ENCODE measurements at places on chromosomes 5 and 9. TPM values are rescaled to one million over a fixed set of nuclear protein-coding genes. Genes with fewer than 3 reads are reported as not detected.

The SLC25A2 gene
- 0.67 TPM for total RNA-seq

DNA sequence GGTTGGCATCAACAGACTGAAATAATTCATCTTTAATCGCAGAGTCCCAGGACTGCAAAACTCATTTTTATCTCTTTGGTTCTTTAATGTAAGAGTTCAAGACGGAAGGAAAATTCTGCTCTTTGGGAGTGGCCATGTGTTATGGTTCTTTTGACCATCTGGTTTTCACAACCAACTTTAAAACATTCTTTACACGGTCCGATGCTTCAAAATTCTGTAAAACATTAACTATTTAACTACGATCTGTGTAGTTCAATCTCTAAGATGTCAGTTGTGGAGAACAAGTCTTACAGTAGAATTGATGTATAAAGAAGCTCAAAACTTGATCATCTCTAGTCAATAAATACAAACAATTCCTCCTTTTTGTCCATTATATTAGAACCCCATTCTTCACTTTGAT is 83.0 kb downstream of the CMYA5 start:
- DNase-seq, result no peak

- peak; percentile 93 for DNase-seq
Measured at GRCh38 chr5:16492398-16493140, 27.0 kb upstream of the ZNF622 start.

The OR2S2 gene
- total RNA-seq, result not detected

DNA sequence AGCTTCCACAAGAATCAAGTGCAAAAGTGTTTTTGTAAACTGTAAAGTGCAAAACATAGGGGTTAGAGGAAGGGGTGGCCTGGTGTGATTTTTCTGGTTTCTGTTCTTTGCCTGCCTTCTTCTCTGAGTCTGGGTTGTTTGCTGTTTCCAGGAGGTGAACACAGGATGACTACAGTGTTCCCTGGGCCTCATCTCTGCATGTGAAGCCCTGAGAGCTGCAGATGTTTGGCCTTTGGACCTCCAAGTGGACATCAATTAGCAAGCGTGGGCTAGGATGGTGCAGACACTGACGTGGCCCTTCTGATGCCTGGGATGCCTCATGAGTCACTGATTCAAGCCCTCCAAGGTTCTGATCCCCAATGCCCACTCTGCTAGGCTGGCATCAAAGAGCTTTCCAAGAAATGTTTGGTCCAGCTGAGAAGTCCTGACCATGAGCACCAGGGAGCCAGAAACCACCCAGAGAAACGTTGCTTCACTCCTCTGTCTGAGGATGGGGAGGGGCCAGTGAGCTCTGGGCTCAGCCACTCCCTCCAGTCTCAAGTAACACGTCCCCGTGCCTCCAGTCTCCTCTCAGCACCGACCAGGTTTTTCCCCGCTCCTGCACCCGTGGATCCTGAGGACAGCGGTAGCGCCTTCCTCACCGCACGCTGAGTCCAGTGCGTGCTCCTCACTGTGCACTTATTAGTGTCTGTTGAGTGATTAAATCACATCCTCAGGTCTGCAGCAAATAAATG is 7.6 kb downstream of the IL9 start:
- DNase-seq, result no peak

The STKLD1 gene
- total RNA-seq, result 7.0 TPM

GRCh38 chr9:92177591-92177990 is 62.4 kb upstream of the SPTLC1 start:
- no peak for DNase-seq

GRCh38 chr9:99109522-99109921 is 4.6 kb downstream of the TGFBR1 start:
- DNase-seq, result no peak

The OR1J2 gene
- not detected for total RNA-seq

- no peak for DNase-seq
Measured at GRCh38 chr5:3004361-3005080, 253.0 kb upstream of the IRX2 start.

DNA sequence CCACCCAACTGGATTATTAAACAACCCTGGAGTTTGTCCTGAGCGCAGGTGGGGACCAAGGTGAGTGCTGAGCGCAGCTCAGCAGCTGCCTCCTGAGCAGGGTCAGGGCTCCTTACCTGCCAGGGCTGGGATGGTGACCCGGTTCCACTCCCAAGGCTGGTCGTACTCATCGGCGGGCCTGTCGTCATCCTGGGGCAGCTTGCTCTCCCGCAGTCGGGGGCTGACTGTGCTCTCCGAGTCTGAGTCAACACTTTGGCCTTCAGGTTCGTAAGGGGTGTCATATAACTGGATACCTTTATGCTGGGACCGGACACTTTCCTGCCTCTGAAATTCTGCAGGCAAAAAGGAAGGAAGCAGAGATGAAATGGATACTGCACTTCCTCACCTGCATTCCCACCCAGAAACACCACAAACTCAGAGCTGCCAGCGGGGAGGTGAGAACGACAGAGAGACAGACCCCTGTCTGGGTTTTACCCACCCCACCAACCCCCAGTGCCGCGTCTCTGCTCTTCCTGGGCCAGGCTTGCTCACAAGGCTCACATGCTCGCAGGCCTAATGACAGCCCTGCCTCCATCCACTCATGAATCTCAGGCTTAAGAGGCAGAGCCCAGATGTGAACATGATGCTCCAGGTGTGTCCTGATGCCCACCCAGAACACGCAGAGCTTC is 70.7 kb upstream of the SLC25A51 start:
- DNase-seq, result no peak

The TICAM2 gene
- 0.39 TPM for total RNA-seq

DNA sequence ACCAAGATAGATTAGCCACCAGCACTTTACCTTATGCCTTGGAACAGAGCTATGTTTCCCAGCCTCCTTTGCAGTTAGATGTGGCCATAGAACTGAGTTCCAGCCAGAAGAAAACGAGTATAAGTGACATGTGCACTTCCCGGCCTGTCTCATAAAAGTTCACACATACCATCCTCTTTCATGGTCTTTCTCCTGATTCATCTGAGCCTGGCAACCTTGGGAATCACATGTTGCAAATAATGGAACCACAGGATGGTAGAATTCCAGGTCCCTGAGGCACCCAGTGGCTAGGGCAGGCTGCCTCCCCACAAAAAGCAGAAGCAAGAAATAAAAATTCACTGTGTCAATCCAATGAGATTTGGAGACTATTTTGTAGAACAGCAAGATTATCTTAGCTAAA is 128.1 kb downstream of the PDE4D start:
- no peak for DNase-seq

DNA sequence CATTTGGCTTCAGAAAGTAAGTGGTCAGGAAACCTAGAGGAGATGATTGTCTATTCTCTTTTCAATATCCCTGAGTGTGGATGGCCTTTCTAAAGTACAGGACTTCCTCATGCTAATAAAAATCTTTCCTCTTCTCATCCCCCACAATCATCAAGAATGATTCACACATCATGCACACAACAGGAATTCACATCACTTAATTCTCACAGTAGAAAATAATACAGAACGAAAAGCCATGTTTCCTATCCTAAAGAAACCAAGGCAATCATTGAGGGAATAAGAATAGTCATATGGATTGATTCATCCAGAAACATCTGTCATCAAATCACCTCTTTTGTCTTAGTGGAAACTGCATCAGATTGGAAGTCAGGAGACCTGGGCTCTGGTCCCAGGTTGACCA is 203.1 kb upstream of the PIK3R1 start:
- DNase-seq, result no peak

The COL5A1 gene
- 12.8 TPM for total RNA-seq

DNA sequence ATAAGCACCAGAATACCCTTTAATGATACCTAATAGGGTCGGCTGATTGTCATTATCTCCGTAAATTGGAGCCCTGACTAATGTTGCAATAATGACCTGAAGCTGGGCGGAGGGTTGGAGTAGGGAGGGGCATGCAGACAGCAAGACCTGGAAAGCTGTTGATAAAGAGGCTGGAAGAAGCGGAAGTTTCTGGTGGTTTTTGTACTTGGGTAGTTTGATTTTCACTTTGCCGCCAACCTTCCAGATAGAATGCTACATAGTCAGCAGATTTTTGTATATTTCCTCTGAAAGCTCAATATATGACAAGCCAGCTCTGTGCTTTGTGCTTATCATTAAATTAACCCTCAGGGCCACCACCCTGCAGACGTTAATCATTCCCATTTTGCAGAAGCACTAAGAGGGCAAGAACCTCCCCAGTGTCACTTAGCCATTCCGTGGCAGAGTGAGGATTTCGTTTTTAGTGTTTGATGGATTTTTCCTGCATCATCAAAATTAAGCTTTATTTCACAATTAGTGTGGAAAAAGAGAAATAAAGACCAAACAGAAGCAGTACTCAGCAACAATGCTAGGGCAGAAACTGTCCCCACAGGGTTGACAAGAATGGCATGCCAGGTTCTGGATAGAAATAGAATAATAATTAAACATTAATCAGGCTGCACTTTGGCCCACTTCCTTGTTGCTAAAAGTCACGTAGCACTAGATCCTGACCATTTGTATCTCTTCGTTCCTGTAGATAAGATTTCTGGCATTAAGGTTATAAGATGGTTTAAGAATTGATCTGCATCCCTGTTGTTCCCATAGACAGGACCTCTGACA is 34.7 kb downstream of the DIRAS2 start:
- no peak for DNase-seq

DNA sequence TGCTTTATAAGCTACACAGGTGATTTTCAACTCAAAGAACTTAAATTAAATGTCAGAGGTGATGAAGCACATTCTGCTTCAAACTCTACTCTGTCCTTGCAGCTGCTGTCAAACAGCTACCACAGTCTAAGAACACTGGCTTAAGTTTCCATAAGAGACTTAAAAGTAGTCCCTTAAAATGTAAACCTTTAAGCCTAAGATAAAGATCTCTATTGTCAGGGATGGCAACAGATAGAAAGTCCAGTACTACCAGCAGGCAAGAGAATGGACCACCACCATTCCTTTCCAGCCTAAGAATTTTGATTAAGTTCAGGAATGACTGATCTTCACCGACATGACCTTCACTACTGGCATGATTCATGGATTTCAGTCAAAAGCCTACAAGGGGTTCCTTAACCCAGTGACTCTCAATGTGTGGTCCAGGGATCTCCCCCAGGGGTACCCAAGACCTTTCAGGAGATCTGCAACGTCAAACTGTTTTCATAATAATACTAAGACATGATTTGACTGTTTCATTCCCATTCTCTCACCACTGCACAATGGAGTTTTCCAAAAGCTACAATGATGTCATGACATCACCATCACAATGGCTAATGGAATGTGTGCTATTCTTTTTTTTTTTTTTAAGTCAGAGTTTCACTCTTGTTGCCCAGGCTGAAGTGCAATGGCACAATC is 41.1 kb upstream of the PLPP6 start:
- DNase-seq, result no peak

The FBLL1 gene
- total RNA-seq, result 0.36 TPM

- no peak for DNase-seq
Measured at GRCh38 chr9:114383521-114384231, 4.1 kb downstream of the AKNA start.

The CCL28 gene
- total RNA-seq, result 11.6 TPM

The ADGRD2 gene
- total RNA-seq, result 0.49 TPM

The PPP1R26 gene
- 8.4 TPM for total RNA-seq

Data from lower leg skin (tissue), 4 donors.